ENCODE measurements at places on chromosomes 6 and 20.

DNA sequence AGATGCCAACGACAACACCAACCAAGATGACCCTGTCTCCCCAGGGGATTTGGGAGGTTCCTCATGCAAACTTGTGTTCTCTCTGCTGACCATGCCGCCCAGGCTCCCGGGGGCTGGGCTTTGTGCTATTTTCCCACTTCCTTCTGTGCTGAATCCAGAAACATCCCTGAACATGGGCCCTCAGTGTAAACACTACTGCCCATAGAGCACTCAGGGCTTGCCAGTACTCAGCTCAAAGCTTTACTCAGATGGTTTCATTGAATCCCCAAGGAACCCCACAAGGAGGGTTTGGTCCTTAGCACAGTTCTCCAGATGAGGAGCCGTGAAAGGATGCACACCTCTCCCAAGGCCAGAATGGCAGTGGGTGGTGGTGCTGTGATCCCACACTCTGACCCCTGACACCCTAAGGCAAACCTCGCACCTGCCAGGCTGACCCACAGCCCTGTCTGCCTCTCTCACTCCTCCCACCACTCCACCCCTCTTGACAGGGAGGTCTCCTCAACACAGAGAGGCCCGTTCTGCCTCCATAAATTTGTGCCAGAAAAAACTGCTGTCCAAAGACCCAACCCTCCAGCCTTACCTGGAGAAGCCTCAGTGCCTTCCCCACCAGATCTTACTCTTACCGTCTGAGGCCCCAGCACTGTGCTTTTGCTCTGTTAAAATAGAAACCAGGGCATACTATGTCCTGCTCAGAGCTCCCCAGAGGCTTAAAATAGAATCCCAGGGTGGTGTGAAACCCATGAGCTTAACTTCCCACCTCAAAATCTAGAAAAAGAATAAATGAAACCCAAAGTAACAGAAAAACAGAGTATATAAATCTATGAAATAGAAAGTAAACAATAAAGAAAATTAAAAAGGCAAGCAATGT lies 283.0 kb upstream of the CDH4 start:
- DNase-seq: no peak

GRCh38 chr6:84772428-84773132 lies 8.2 kb upstream of the TBX18 start:
- peak; percentile 20 for DNase-seq

DNA sequence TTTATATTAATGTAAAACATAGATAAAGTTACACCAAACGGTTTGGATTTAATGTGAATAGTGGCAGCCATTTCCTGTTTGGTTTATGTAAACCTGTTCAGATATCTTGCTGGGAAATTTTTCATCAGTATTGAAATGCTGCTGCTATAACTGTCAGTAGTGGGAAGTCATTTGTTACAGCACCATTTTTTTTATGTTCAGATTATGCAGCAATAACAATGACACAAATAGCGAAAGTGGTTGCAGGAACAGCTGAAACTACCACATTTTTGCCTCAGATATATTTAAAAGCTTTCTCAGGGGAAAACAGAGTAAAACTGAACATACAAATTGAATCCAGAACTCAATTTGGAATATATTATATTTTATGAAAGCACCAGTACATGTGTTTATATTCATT lies 128.8 kb upstream of the SIM1 start:
- no peak for DNase-seq

DNA sequence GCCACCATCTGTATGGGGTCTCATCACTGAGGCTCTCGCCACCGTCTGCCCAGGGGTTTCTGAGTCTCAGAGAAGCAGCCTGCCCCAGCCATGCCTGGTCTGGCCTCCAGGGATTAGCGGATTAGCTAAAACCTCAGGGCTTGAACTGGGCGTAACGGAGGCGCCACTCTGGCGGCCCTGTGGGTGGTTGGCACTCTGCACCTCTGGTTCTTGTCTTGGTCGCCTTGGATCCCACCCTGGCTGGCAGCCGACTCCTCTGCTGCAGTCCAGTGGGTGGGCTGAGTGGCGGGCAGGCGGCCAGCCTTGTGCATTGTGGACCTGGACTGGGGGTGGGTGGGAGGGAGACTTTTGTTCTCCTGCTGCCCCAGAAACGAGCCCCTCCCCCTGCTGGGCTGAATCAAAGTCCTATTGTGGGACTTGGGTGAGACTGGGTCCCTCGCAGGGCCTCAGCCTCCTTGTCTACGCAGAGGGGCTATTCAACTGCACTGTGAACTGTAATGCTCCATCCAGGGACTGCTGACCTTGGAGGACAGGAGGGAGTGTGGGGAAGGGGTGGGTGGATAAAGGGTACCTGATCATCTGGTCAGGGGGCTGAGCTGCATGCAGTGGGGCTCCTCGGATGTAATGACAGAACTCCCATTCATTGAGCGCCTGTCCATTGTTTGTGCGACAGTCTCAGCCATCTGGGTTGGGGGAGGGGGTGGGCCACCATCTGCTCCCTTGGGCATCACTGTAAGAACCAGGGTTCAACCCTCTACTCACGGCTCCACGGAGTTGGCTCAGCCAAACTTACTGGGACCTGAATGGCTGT lies 23.9 kb downstream of the SUN5 start:
- DNase-seq: peak; percentile 52

DNA sequence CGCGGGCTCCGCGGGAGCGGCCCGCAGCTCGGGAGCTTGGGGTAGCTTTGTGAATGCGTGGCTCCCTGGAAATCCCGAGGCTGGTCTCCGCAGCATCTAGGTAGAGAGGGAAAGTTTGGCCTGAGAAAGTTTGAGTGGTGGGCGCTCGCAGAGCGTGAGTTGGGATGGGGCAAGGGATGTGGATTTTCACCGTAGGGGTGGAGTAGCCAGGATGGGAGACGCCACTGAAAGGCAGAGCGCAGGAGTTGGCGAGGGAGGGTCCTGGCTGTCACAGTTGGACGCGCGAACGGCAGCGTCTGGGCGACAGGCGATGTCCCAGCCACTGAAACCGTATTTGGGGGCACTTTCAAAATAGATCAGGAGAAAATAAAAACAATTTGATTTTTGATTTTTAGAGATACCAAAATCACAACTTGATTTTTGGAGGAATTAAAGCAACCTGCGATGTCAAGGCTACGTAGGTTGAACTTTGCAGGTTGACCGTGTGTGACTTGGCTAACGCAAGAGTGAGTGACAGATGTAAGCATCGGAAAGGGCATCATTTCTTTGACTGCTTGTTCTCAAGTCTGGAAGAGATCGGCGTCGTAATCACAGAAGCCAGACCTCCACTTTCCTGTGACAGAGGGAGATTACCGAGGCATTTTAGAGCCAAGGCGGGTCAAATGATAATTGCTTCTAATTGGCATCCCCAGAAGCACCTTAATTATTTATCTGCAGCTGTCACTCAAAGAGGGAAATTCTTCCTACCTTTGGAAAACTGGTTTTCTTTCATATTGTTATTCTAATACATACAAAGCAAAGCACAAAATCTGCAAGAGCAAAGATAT lies 646 bp downstream of the HEY2 start:
- DNase-seq: no peak
